ENCODE measurements at places on chromosomes 4 and X.

- DNase-seq = no peak
Observed at GRCh38 chr4:175460414-175460813, 351.6 kb downstream of the GPM6A start.

- DNase-seq = no peak
Observed at GRCh38 chrX:155637714-155638113, 25.0 kb upstream of the TMLHE start.

- DNase-seq = no peak
Observed at GRCh38 chr4:31045724-31046318, 325.7 kb downstream of the PCDH7 start.

- DNase-seq = no peak
Observed at GRCh38 chr4:80101071-80101791, 28.2 kb upstream of the ANTXR2 start.

DNA sequence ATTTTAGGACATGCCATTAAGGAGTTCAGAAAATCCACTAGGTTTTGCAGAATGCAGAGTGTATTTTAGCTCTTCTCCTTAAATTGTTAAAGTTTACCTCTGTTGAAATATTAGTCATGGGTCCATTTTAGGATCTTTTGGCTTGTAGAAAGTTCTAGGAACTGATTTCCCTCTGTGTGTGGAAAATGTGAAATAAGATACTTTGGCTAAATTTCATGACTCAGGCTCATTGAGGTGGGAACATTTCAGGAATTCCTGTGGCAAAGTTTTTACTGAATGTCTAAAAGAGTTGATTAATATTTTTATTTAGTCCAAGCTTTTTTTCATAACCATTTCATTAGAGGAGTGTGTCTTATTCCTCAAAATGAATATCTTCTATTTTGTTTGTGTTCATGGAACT is 7.0 kb downstream of the FHIP1A start:
- DNase-seq = no peak

GRCh38 chr4:173360587-173361221 is 10.1 kb upstream of the SAP30 start:
- no peak for DNase-seq

DNA sequence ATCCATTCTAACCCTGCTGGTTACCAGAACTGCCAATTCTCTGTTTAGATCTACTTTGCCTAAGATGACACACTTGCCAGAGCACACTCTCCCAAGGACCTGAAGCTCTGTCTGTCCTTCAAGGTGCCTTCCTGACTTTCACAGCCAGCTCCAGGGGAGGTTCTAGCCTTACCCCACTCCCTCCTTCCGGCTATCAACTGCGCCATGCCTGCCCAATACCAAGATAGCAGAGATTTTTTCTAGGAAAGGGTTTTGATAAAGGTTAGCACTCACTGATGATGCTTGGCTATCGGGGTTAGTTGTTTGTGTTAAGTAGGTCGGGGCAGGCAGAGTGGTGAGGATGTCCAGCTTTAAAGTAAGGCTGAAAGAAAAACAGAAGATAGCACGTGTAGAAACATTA is 14.3 kb downstream of the ALPK1 start:
- no peak for DNase-seq

GRCh38 chr4:139576219-139576618 is 20.2 kb upstream of the SETD7 start:
- no peak for DNase-seq

DNA sequence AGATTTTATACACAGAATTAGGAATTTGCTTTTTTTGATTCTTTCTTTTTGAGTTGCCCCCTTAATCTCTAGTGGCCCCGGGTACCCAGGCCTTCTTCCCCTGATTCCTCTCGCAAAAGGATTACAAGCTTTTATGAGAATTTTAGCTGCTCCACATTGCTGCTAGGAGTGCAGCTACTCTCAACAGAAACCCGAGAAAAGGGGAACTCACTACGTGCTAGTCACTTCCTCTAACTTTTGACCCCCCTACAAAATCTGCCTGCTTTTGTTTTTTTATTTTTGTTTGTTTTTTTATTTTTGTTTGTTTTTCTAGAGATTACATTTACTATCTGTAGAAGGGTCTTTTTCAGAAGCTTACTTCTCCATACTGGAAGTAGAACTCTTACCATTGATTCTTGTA is 64.1 kb downstream of the ZNF81 start:
- no peak for DNase-seq

- no peak for DNase-seq
Observed at GRCh38 chrX:155745792-155746191, 133.0 kb upstream of the TMLHE start.

- no peak for DNase-seq
Observed at GRCh38 chr4:7389101-7389701, 45.5 kb downstream of the PSAPL1 start.

DNA sequence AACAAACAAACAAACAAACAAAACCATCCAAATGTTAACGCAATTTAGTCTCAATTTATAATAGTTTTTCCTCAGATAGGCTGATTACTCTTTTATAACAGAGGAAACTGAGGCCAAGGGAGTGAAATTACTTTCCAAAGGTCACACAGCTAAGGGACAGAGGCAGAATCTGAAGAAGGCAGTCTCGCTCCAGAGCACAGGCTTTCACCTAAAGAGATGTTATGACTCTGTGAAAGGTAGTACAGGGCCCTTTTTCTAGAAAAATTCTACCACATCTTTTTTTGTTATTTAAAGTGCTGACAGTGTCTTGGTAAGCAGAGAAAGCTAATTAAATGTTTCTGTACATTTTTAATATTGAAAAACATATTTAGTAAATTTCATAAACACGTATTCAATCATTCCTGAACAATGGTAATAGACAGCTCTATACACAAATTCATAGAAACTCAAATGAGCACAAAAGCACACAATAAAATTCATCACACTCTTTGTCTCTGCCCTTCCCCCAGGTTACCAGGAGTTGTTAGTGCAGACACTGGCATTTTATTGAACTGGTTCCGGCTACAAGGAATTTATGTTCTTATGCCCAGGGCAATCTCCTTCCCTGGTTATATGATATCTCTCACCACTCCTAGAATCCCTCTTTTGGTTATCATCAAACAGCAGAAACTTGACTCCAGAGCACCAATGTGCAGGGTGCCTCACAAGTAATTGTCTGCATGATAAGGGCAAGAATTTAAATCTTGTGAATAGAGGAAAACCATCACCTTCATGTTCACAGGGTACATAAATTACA is 7.7 kb upstream of the APBB2 start:
- DNase-seq = no peak
